CD4-positive, alpha-beta memory T cell (primary cell): ENCODE measurements at places on chromosomes 1 and 21. TPM values are rescaled to one million over a fixed set of nuclear protein-coding genes. Genes with fewer than 3 reads are reported as not detected.

The MYOG gene
- total RNA-seq: not detected

The COA6 gene
- 18.5 TPM for total RNA-seq

The GNAT2 gene
- total RNA-seq: not detected

The RAB42 gene
- total RNA-seq: 1.3 TPM

The CLDN17 gene
- total RNA-seq: not detected

The CLCA1 gene
- total RNA-seq: not detected

The NBPF8 gene
- total RNA-seq: 61.5 TPM

The IFI6 gene
- total RNA-seq: 24.9 TPM

The UBAP2L gene
- total RNA-seq: 180 TPM

The FCGR3A gene
- total RNA-seq: 0.81 TPM

The PM20D1 gene
- total RNA-seq: 1.9 TPM

The SVBP gene
- total RNA-seq: 20.4 TPM

The SOX13 gene
- total RNA-seq: 12.0 TPM

The KLHL21 gene
- total RNA-seq: 80.6 TPM

The ESRRG gene
- total RNA-seq: not detected

The SYT14 gene
- not detected for total RNA-seq

The RHD gene
- total RNA-seq: 0.15 TPM

The DMRTA2 gene
- not detected for total RNA-seq

The NEGR1 gene
- not detected for total RNA-seq

The PTPN22 gene
- total RNA-seq: 33.7 TPM

The C1orf21 gene
- total RNA-seq: 0.61 TPM

The SMG7 gene
- total RNA-seq: 66.1 TPM

The PBX1 gene
- total RNA-seq: 0.53 TPM

The GPR37L1 gene
- total RNA-seq: not detected

The OVAAL gene
- not detected for total RNA-seq

DNA sequence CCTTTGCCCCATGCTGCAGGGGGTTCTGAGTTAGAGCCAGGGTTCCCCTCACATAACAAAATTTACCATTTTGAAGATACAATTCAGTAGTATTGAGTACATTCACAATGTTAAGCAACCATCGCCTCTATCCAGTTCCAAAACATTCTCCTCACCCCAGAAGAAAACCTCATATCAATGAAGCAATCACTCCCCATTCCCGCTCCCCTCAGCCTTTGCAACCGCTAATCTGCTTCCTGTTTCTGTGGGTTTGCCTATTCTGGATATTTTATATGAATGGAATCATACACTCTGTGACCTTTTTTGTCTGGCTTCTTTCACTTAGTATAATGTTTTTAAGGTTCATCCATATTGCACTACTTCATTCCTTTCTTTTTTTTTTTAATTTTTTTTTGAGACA is 32.9 kb downstream of the SERINC2 start:
- no peak for DNase-seq

- no peak for DNase-seq
These were observed 11.8 kb downstream of the PSMD4 start for GRCh38 chr1:151266315-151266714.

GRCh38 chr1:29417147-29417858 is 181.0 kb downstream of the PTPRU start:
- DNase-seq: no peak

GRCh38 chr1:147273409-147274336 is 31.2 kb downstream of the CHD1L start:
- peak; percentile 45 for DNase-seq

DNA sequence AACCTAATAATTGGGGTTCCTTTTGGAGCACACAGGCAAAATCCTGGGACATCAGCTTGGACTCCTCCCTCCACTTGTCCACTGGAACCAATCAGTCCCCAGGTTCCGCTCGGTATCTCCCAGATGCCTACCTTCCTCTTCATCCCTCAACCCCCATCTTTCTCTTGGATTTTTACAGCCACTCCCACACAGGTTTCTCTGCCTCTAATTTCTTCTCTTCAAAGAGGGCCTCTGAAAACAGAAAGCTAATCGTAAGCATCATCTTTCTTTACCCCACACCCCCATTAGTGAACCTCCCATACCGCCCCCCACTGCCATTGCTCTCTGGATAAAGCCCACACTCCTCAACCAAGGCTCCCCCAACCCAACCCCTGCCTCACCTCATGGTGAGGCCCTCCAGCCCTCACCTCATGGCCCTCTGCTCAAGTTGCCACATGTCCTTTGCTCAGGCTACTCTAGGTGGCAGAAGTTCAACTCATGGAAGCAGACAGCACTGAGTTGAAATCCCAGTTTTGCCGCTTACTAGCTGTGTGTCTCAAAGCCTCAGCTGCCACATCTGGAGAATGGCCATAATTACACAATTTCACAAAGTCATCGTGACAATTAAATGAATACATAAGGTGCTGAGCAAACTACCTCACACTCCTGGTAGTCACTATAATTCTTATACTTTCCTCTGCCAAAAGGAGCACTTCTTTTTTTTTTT is 18.1 kb upstream of the WASF2 start:
- no peak for DNase-seq

- no peak for DNase-seq
These were observed 36.8 kb downstream of the CLCA1 start for GRCh38 chr1:86505564-86505902.

- DNase-seq: peak; percentile 58
These were observed 34.6 kb upstream of the S100A7 start for GRCh38 chr1:153494976-153495535.

- DNase-seq: no peak
These were observed 29.0 kb upstream of the LGALS8 start for GRCh38 chr1:236494586-236495466.

DNA sequence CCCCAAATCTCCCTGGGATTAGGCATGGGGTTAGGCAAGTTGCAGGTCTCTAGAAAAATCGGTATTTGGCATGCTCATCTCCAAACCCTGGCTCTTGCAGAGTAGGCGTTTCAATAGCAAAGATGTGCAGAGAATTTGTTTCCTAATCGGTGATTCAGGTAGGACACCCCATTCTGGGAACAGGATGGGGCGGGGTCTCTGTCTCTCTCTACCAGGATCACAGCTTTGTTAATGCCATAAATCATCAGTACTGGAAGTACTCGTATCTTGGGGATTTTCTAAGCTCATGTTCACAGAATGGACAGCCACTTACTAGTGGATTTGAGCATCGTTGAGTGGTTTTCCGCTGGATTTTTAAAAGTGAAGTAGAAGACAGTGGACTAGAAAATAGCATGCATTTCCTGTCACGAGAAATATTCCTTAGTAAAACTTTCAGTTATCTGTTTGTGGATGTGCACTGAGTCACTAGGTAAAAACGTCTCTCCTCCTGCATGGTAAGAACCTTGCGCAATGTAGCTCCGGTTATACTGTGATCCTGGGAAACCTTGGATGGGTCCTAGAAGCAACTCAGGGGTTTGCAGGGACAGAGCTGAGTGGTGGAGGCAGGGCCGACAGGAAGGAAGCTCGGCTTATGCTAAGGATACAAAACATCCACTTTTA is 5.1 kb downstream of the TMEM51 start:
- DNase-seq: no peak

GRCh38 chr1:83495560-83495959 is 503.4 kb downstream of the TTLL7 start:
- no peak for DNase-seq

DNA sequence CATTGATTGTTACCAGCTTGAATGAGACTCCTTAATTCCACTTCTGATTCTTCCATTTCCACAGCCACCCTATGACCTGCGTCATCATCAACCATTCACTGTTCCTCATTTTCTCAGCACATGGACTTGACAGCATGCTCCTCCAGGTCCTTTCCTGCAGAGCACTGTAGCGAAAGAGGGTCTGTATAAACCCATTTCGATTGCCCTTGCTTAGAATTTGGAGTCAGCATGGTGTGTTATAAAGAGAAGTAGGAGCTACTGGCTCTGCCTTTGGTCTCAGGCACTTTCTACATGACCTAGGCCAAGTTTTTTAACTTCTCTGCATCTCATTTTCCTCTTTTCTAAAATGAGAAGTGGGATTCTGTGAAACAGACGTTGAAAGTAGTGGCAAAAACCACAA is 133.8 kb downstream of the AK5 start:
- DNase-seq: no peak

GRCh38 chr1:155004352-155005075 is 1.9 kb downstream of the ZBTB7B start:
- DNase-seq: no peak

DNA sequence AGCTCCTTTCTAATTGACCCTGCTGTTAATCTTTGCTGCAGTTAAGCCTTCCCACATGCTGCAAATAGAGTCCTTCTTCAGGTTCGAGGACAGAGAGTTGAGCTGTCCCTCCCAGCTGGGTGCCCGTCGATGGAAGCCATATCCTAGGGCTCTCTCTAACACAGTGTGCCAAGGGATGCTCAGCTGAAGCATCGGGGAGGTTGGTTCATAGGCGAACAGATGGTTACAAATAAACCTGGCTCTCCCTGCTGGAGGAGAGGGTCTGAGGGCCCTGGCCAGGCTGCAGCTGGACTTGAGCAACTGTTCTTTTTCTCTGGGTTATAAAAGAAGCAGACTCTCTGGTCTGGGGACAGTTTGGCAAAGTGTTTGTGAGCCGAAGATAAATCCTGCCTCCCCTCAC is 120.3 kb upstream of the C8B start:
- no peak for DNase-seq

GRCh38 chr1:89986020-89986419 is 8.9 kb upstream of the ZNF326 start:
- no peak for DNase-seq

- DNase-seq: no peak
These were observed 200.6 kb downstream of the RGS7 start for GRCh38 chr1:241156231-241156965.

- no peak for DNase-seq
These were observed 70.7 kb downstream of the MTR start for GRCh38 chr1:236865818-236866155.

- no peak for DNase-seq
These were observed 31.2 kb downstream of the IFNAR1 start for GRCh38 chr21:33355996-33356395.

- no peak for DNase-seq
These were observed 13.4 kb upstream of the NES start for GRCh38 chr1:156690675-156691036.

DNA sequence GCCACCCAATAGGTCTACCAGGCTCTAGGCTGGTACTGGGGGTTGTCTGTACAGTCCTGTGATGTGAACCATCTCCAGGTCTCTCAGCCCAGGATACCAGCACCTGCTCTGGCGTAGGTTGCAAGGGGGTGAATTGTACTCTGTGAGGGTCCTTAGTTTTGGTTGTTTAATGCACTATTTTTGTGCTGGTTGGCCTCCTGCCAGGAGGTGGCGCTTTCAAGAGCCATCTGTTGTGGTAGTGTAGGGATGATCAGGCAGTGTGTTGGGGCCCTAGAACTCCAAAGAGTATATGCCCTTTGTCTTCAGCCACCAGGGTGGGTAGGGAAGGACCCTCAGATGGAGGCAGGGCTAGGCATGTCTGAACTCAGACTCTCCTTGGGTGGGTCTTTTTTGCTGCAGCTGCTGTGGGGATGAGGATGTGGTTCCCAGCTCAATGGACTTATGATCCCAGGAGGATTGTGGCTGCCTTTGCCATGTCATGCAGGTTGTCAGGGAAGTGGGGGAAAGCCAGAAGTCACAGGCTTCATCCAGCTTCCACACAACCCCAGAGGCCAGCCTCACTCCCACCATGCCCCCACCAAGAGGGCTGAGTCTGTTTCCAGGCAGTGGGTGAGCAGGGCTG is 301.8 kb upstream of the CHRM3 start:
- no peak for DNase-seq

- DNase-seq: no peak
These were observed 209.5 kb downstream of the RPS6KC1 start for GRCh38 chr1:213260311-213261075.

GRCh38 chr1:119898530-119898929 is 2.2 kb upstream of the ADAM30 start:
- DNase-seq: no peak

GRCh38 chr1:200363264-200363933 is 46.4 kb downstream of the ZNF281 start:
- DNase-seq: no peak

GRCh38 chr21:25426580-25426979 is 180.7 kb downstream of the MRPL39 start:
- no peak for DNase-seq

- no peak for DNase-seq
These were observed 188.7 kb downstream of the CHRM3 start for GRCh38 chr1:239575113-239575512.

- no peak for DNase-seq
These were observed 378.6 kb downstream of the RPS6KC1 start for GRCh38 chr1:213429642-213430041.

DNA sequence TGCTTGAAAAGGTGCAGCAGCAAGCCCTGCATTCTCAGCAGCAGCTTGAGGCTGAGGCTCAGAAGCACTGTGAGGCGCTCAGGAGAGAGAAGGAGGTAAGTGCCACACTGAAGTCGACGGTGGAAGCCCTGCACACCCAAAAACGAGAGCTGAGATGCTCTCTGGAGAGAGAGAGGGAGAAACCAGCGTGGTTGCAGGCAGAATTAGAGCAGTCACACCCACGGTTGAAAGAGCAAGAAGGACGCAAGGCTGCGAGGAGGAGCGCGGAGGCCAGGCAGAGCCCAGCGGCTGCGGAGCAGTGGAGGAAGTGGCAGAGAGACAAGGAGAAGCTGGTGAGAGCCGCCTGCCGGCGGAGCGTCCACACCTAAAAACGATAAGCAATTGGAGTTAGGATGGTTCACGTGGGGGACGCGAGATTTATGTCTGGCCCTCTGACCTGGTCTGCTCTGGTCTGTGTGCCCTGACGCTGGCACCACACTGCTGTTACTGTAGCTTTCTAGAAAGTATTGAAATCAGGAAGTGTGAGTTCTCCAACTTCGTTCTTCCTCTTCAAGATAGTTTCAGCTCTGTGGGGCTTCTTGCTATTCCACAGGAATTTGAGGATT is 26.7 kb upstream of the DIP2A start:
- no peak for DNase-seq

DNA sequence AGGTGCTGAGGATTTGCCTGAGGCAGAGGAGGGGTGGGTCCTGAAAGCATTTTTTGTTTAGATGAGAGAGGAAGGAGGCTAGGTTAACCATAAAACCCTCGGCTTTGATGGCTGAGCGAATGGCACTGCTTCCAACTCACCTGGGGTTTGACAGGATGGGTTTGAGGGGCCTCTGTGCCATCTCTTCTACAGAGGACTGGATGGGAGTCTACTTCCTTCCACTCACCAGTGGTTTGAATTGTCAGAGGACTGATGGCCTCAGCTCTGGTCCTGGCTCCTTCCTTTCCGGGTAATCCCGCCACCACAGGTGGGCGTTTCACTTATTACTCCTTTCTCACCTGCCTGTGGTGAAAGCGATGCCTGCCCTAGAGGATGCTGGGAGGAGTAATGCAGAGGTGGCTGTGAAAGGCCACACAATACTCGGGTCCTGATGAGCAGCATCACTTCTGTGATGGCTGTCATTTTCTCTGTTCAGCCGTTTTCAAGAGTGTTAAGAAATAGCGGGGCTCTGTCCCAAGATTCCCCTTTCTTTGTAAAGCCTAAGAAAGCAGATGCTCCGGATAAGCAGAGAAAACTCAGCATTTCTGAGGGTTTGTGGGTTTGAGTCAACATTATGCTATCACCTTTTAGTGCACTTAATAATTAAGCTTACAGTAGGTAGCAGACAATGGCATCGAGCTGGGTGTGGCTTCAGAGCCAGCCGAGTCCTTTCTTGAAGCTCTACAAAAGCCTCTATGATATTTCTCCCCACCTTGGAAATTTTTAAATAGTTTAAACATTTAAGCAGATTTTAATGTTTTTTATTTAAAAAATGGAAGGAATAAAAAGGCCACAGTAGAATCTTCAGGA is 220.7 kb downstream of the HLX start:
- no peak for DNase-seq
